ENCODE measurements at places on chromosomes 2 and 18.

- DNase-seq, result no peak
Measured at GRCh38 chr2:47187069-47187468, 32.0 kb upstream of the STPG4 start.

DNA sequence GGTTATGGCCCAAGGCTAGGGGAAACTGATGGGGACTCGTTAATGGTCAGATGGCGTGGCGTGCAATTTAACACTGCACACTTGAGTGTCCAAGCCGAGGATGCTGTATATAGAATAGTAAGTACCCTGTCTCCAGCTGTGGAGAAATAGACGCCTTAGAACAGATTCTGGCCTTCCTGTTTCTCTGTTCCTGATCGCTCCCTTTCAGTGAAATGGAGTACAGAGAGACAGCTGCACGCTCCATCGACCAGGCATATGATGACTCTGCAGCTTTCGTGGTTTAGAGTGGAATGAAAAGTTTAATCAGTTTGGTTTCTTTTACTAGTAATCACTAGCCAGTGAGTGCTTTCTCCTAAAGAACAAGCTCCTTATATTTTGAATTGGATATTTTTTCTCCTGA lies 213.4 kb downstream of the NEDD4L start:
- DNase-seq, result no peak

GRCh38 chr2:195769975-195770374 lies 112.9 kb downstream of the SLC39A10 start:
- no peak for DNase-seq

GRCh38 chr2:191432121-191432520 lies 186.9 kb downstream of the MYO1B start:
- no peak for DNase-seq

DNA sequence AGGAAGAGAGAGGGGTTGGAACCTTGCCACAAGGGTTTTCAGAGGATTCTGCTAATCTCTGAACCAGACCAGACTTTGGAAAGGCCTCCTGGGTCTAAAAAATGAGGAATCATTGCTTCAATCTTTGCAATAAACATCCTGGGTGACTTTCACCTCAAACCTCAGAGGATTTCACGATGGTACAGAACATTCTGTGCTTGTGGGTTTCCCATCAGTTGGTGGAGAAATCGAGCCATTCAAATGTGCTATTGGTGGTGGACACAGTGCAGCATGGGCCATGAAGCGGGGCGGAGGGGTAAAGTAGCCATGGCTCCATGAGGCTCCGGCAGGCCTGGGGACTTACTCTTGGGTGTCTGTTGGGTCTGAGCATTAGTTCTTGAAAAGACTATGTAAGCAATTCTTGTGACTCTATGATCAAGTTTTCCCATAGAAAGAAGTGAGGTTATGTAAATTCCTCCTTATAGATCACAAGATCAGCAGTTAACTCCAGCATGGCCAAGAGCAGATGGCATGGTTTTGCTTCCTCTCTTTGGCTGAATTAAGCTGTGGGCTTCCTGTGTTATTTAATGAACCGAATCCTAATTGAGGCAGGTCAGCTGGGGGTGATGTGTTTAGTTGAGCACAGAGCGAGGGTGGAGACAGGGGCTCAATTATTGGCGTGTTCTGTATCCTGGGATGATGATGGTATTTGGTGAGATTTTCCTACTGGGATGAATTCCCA lies 1.9 kb upstream of the IL1R2 start:
- DNase-seq, result no peak

- DNase-seq, result no peak
Measured at GRCh38 chr2:122070241-122070731, 314.8 kb downstream of the TSN start.

All from NCI-H526 (cell line).